ENCODE measurements at places on chromosomes 3 and 15.

- peak; percentile 30 for DNase-seq
These were observed 86.9 kb upstream of the COL6A5 start for GRCh38 chr3:130258532-130258952.

DNA sequence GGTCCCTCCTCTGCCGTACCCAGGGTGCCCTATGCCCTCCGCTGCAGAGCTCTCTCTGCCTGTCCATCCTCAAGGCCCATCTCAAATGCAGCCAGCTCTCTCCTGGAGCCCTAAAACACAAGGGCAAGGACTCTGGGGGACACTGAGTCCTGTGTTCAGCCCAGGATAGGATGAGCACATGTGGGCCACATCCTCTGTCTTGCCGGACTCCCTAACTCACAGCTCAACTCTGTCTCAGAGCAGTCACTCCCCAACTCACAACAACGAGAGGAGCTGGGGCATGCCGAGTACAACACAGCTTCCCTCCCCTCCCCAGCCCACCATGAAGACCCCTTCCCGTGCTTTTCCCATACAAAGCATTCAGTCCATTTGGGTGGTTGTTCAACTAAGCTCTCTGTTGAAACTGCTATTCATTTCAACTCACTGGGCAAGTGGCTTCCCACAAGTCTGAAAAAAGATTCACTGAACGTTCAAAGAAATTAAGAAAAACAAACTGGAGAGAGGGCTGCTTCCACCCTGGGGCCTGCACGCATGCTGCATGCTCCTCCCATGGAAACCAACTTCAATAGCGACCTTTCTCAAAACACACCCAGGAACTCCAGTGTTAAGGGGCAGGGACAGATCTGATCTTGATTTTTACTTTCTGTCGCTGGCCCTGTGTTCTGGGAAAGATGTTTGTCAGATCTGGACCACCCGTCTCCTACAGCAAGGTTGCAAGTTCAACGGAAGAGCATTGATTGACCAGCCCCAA, 124.3 kb upstream of the IGF1R start:
- DNase-seq, result no peak

- no peak for DNase-seq
These were observed 21.8 kb downstream of the FBXO22 start for GRCh38 chr15:75925440-75925839.

GRCh38 chr3:21290557-21290956, 460.5 kb downstream of the ZNF385D start:
- DNase-seq, result no peak

DNA sequence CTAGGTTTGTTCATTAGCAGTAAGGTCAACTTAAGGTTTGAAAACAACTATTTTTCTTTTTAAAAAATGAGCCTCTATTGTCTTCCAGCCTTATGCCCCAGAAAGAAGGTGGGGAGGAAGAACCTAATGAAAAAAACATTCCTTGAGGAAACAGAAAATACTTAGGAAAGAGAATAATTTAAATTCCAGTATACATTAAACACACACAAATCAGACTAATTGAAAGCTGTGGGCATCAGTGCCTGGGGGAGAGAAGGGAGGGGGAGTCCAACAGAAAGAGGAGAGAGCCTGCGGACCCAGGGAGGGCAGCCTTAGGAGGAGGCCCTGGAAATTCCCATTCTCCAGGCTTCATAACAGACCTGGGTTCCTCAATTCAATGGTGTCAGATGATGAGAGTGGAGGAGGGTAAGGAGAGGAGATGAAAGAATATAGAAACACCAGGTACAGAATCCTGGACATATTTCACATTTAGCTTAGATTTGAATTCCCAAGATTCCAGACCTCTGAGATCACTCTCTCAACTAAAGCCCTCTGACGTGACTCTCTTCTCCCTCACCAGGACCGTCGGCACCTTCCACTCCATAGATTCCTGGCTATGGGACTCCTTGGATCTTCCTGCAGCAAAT, 320.5 kb upstream of the UMPS start:
- no peak for DNase-seq

DNA sequence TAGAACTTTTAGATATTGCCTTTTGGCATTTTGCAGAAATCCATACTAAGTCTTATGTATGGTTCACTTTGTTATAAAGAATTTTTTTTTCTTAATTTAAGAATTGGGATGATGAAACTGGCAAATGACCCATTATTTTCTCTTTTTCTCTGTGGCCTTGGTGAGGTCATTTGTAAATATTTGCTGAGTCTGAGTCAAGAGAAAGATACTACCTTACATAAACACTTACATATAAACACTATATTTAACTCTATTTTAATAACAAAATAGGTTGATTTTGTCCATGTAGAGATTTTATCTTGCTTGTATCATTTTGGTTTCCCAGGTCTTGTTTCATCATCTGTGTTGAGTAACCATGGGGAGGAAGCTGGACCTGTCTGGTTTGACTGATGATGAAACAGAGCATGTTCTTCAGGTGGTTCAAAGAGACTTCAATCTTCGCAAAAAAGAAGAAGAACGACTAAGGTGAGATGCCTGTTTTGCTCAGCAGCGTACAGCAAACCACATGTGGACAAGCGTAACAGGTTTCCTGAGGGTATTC, 91.1 kb downstream of the MYRIP start:
- no peak for DNase-seq
